ENCODE measurements at places on chromosomes 2 and 18.

DNA sequence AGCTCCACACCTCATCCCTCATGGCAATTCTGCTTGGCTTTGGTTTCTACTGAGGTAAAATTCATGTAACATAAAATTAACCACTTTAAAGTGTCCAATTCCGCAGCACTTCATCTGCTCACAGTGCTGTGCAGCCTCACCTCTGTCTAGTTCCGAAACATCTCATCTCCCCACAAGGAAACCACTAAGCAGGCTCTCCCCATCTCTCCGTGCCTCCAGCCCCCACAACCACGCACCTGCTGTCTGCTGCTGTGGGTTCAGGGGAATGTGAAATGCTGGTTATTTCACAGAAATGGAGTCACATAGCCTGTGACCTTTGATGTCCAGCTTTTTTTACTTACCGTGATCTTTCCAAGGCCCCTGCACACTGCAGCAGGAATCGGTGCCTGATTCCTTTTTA, 7.7 kb upstream of the GPC1 start:
- no peak for DNase-seq

- DNase-seq = no peak
Observed at GRCh38 chr2:128375454-128375853, 56.8 kb upstream of the HS6ST1 start.

GRCh38 chr2:239264492-239264837, 136.4 kb downstream of the HDAC4 start:
- peak; percentile 40 for DNase-seq

- DNase-seq = no peak
Observed at GRCh38 chr2:239756790-239757760, 268.1 kb downstream of the NDUFA10 start.

DNA sequence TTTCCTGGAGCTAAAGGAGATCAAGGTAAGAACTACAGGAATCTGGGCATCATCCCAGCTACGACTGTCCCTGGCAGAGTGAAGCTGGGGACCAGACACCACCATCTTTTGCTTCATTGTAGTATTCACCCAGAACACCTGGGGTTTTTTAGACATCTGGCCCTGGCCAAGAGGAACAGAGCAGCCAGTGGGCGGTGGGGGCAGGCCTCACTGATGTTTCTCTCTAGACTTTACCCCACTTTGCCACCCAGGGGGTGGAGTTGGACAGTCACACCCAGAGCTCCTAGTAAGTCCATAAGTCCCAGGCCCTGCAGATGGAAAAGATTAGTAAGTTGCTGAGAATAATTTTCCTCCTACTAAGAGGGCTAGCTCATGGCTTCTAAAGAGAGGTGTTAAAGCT, 39.6 kb downstream of the MARCO start:
- DNase-seq = no peak

DNA sequence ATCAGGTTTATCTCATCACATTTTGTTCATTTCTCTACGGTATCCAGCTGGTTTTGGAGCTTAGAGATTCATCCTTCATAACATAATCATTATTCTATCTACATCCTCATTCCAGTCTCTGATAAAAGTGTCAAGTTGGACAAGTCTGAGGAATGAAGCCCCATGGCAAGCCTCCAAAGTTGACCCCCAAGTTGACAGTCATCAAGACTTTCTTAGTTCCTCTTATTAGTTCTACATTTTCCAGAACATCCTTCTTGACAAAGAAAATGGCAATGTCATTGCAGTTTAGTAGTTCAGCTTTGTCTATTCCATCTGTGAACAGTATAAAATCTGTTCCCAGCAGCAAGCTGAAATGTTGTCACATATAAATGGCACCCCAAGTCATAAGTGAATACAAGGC, 4.5 kb upstream of the TMSB10 start:
- DNase-seq = no peak

GRCh38 chr2:41579806-41580205, 468.0 kb upstream of the PKDCC start:
- DNase-seq = no peak

GRCh38 chr2:100670232-100670631, 107.4 kb downstream of the PDCL3 start:
- no peak for DNase-seq

GRCh38 chr2:69693059-69693774, 48.7 kb upstream of the ANXA4 start:
- DNase-seq = peak; percentile 37

- no peak for DNase-seq
Observed at GRCh38 chr18:22448238-22448637, 30.5 kb upstream of the CTAGE1 start.

Data from activated T-cell treated with anti-CD3 and anti-CD28 coated beads, Interleukin-2, amount 50 U/mL, for 1 hour (primary cell).